ENCODE measurements at places on chromosomes 4 and X.

- peak; percentile 68 for DNase-seq
Observed at GRCh38 chr4:181528570-181529184, 714.5 kb upstream of the TENM3 start.

DNA sequence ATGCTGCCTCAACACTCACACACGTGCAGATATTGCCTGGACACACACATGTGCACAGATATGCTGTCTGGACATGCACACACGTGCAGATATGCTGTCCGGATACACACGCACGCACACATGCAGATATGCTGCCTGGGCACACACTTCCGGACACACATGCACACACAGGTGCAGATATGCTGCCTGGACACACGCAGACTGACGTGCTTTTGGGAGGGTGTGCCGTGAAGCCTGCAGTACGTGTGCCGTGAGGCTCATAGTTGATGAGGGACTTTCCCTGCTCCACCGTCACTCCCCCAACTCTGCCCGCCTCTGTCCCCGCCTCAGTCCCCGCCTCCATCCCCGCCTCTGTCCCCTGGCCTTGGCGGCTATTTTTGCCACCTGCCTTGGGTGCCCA is 14.7 kb downstream of the FGFRL1 start:
- DNase-seq, result peak; percentile 60

- DNase-seq, result no peak
Observed at GRCh38 chr4:98519268-98519977, 139.0 kb downstream of the TSPAN5 start.

- peak; percentile 71 for DNase-seq
Observed at GRCh38 chrX:11665168-11666111, at the start of gene ARHGAP6. Gene ARHGAP6, minus strand, starts transcription at chrX:11665920. Its CDS starts 1,092 bp downstream, at chrX:11664828.

GRCh38 chr4:139647184-139647583 is 18.4 kb upstream of the MGST2 start:
- DNase-seq, result no peak

DNA sequence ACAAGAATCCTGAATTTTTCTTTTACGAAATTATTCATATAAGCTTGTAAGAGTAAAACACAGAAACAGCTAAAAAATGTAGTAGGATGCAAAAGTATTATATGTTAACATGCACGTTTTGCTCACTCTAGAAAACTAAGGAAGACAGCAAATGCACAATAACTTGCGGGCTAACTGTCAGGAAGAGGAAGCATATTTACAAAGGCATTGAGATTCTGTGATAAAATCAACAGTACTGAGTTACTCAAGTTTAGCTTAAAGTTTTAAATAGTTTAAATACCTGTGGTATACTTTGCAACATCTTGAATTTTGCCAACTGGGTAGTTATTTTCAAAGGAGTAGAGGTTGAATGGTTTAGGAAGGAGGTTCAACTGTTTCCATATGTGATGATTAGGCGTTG is 37.0 kb downstream of the SH2D1A start:
- no peak for DNase-seq

GRCh38 chr4:27620886-27621285 is 760.2 kb downstream of the STIM2 start:
- DNase-seq, result no peak

GRCh38 chr4:108709234-108709633 is 53.6 kb downstream of the ETNPPL start:
- DNase-seq, result no peak

DNA sequence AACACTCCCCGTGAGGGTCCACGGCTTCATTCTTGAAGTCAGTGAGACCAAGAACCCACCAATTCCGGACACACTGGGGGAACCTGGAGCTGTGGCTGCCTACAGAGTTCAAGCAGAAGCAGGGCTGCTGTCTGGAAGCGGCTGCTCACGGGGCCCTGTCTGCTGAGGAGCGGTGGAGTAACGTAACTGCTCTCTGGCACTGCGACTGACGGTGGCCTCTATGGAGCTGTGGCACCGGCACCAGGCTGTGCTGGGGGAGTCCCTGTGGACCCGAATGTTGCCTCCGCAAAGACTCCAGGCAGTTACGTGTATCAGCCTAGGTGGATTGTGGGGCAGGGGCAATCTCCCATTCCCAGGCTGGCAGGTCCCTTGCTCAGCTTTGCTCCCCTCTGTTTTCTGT is 703.3 kb upstream of the FRG1 start:
- DNase-seq, result no peak
